ENCODE measurements at places on chromosomes 11 and 22.

DNA sequence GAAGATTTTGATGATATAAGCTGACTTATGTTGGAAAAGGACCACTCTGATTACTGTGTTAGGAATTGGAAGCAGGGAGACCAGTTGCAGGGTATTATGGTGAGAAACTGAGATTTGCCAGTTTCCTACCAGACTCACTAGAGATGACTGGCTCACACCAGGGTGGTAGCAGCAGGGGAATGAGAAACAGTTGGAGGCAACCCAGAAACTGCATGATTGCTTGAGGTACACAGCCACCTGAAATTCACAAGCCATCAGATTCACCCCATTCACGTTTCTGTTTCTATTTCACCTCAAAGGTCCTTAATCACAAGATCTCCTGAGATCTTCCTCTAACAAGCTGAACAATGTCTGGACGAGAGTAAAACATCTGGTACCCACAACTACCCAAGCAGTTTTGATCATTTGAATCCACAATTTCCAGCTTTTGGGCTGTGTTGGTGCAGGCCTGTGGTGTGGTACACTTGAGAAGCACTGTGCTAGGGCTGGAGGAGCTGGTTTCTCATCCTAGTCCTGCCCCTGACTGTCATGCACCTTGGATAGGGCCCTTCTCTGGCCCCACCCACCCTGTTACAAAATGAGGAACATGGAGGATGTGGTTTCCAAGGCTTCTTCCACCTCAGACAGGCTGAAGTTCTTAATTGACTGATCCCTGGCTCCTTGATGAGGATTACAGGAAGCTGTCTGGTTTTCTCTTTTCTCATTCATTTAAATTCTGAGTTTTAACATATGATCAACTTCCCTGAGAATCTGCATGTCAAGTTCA, 233.4 kb downstream of the INSC start:
- DNase-seq: no peak

DNA sequence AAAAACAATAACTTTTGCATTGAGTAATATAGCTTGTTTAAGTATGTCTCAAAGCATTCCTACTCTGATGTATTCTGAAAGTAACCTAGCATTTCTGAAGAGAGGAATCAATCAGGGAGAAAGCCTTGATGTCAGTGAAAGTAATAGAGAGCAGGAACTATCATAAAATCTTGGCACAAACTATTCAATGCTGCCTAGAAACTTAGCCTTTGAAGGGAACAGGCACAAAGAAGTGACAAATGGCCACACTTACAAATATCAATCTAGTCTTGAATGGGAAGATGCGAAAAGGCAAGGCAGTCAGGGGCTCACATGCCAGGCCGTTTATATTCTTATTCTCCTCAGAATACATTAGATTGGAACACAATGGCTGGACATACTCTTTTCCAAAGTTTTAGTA, 576.5 kb upstream of the ANO3 start:
- DNase-seq: no peak

DNA sequence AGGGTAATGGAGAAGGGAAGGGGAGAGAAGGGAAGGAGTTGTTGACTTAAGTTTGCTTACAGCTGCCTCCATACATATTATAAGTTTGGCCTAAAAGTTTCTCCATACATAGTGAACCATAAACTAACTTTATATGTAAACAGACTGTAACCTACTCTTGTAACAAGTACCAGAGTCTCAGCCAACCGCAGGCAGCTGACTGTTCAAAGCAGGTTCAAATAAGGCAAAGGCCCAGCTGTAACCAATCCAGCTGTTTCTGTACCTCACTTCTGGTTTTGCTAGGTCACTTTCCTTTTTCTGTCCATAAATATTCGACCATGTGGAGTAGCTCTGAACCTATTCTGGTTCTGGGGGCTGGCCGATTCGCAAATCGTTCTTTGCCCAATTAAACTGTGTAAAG, 591.2 kb downstream of the INSC start:
- DNase-seq: no peak

- DNase-seq: no peak
Measured at GRCh38 chr22:29315286-29316140, at the start of gene RASL10A. RASL10A (minus strand) TSS chr22:29315697; CDS start chr22:29315246, 451 bp downstream.

- DNase-seq: no peak
Measured at GRCh38 chr11:44590769-44591168, 25.3 kb downstream of the CD82 start.

- no peak for DNase-seq
Measured at GRCh38 chr22:37126383-37126782, 16.9 kb upstream of the TMPRSS6 start.

DNA sequence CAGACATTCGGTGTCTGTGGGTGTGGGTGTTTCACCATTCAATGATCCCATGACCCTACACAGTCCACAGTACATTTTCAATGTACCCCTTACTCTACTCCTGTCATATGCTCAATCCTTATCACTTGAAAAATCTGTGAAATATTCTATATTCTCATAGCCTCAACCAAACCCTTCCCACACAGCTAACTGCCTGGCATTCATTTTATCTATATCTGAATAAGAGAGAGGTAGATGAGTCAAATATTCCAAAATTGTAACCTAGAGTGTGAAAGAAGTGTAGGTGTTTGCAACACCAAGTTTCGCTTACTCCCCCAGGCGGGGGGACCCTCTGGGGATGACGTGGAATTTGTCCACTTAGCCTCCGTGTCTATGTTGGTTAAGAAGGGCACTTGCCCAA, 354.8 kb downstream of the ETS1 start:
- DNase-seq: no peak

DNA sequence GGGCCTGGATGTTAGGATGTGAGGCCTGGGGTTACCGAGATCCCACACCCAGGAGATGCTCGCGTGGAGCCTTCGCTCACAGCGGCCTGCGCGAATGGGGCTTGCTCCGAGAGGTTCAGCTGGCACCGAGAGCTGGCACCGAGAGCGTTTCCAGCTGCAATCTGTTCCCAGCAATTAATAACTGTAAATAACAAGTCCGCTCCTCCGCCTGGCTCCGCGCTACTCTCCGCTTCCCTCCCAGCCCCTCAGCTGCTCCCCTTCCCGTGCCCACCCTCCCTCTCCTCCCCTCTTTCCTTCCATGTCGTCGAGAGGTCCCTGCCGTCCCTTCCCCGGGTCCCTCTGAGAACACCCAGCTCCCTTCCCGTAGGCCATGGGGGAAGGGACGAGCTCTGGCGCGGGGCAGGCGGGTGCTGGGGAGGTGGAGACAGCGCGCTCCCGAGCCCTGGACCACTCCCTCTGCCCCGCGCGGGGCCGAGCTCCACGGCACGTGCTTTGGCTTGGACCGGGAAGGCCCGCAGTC, 110.8 kb downstream of the WNT7B start:
- no peak for DNase-seq

- DNase-seq: no peak
Measured at GRCh38 chr11:83257761-83258168, 28.4 kb downstream of the CCDC90B start.

GRCh38 chr11:85843929-85844328, 11.3 kb upstream of the CCDC83 start:
- DNase-seq: no peak

DNA sequence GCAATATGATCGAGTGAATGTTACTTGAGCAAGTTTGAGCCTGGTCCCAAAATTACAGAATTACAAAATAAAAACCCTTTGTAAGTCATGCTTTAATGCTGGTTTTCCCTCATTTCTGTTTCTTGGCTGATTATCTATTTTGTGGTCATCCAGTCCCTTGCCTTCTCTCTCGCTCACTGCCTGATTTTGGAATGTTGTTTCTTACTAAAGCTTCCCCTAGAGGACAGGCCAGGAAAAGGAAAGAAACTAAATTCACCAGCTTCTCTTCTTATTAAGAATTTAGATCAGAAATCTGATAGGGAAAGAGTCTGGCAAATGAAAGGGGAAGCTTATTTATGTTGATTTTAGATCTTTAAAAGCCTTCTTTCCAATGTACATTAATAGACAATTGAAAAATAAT, 16.6 kb upstream of the BDNF start:
- no peak for DNase-seq

GRCh38 chr11:8834379-8834778, 76.6 kb upstream of the AKIP1 start:
- DNase-seq: no peak

GRCh38 chr11:57283231-57283990, 41.3 kb downstream of the TNKS1BP1 start:
- no peak for DNase-seq

GRCh38 chr11:33068611-33069340, 29.4 kb downstream of the TCP11L1 start:
- no peak for DNase-seq

- DNase-seq: no peak
Measured at GRCh38 chr11:121554552-121554951, 101.8 kb upstream of the SORL1-AS1 start.

GRCh38 chr11:13289081-13289480, 11.5 kb downstream of the BMAL1 start:
- DNase-seq: no peak

- DNase-seq: no peak
Measured at GRCh38 chr22:39517470-39517869, 2.9 kb upstream of the ATF4 start.

DNA sequence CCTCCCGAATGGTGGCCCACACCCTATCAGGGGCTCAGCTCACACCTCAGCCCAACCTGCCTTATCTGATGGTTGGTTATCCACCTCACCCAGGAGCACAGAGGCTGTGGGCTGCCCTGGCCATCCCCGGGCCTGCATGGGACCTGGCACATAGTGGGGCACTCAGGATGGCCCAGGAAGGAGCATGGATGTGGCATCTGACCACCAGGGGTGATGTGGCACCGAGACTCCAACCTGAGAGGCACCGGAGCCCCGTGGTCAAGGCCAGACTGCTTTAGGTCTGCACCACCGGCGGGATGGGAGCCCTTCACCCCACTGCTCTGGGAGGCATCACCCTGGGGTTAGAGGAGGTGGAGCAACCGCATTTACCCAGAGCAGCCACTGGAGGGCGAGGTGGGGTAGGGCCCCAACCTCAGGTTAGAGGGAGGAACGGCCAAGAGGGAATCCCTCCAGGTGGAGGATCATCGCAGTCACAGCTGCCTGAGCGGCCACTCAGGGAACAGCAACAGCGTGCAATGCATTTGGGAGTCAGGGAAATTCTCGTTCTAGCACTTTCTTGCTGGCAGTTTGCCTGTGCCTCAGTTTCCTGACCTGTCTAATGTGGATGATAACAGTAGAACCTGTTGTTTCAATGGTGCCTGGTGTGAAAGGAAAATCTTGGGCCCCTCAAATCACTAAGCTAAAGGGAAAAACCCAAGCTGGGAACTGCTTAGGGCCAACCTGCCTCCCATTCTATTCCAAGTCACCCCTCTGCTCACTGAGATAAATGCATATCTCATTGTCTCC, 52.9 kb upstream of the CARS1 start:
- DNase-seq: no peak

- DNase-seq: no peak
Measured at GRCh38 chr11:1875093-1875850, 16.4 kb downstream of the PRR33 start.

DNA sequence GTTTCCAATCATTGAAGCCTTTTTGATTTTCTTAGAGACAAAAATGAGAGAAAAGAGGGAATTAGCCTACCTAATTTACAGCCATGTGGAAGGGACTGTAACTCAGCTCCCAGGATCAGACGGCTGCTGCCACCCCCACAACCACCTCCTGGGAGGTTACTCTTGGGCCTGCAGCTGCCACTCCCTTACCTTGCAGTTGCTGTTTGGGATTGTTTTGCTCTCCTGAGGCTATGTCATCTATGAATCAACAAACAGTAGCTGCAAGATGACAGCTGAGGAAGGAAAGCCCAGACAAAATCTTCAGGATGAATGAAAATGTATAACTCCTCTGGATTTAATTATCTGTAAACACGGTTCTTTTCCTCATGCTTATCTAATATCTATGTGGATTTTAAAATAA, 28.0 kb upstream of the ZC3H12C start:
- DNase-seq: no peak

DNA sequence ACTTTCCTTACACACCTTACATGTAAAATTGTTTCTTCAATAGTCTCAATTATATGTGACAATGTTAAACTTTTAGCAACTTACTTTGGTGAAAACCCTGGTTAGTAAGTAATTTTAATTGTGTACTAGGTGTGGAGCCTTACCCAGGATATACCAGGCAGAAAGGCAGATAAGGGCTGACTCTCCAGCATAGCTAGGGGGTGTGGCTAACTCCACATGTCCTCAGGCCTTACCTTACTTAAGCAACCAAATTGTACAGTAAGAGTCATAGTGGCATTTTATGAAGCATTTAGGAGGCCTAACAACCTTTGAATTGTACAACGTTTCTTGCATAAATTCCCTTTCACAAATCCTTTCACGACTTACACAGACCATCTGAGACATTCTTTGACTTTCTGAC, 118.2 kb upstream of the OR9Q1 start:
- no peak for DNase-seq

GRCh38 chr22:43624144-43624998, 187.7 kb downstream of the EFCAB6 start:
- DNase-seq: no peak

GRCh38 chr22:45953178-45953577, 23.8 kb downstream of the WNT7B start:
- DNase-seq: no peak

DNA sequence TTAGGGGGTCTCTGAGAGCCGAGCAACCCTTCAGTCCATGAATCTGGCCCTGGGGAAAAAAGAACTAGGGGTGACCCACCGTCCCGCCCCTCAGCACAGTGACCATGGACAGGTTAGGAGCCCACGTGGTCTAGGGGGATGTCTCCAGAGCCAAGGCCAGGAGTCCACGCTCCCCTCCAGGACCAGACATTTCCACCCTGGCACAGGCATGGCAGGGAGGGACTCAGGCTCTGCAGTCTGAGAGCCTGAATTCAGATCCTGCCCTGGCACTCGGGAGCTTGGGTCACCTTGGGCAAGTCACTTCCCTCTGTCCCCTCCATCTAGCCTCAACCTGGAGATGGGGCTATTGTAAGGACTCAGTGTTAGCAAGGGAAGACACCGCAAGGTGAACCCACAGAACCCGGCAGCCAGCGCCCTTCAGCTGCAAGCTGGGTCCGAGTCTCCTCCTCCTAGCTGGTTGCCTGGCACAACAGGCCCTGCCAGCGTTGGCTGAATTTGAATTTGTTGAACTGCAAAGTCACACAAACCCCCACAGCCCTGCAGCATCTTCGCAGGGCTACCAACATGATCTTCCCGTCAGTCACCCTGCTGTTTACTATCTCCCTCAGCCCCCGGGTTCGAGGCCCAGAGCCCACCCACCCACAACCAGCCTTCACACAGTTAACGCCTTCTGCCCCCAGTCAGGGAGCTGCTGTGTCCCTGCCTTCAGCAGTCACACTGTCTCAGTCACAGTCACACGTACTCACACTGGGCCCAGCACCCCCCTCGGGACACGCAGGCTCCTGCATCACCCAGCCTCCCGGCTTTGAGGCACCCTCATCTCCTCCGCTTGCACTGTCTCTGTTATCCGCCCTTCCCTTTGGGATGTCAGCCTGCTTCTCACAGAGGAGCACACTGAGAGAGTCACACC, 603 bp upstream of the PDGFB start:
- no peak for DNase-seq

DNA sequence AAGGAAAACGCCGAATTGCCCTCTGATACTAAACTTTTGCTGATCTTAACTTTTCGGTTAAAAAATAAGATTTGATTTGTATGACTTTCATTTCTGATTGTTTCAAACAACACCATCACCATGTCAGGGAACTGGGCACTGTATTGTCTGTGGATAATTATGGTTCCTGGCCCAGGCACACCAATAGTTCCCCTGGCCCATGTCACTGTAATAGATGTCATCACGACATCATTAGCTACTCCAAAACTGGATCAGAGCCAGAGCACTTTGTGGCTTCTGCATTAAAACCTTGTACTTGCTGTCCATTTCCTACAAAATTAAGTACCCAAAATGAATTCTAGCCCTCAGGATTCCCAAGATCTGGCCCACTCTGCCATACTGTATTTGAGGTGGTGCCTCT, 119.5 kb upstream of the NARS2 start:
- no peak for DNase-seq

GRCh38 chr11:2775083-2775625, 75.4 kb upstream of the KCNQ1OT1 start:
- DNase-seq: no peak
